ENCODE measurements at places on chromosomes 7 and 10. TPM values are rescaled to one million over a fixed set of nuclear protein-coding genes. Genes with fewer than 3 reads are reported as not detected.

SFTPA1 gene
- polyA plus RNA-seq: not detected

FGFBP3 gene
- polyA plus RNA-seq: 4.6 TPM

AKR1C8 gene
- not detected for polyA plus RNA-seq

AKR1C4 gene
- polyA plus RNA-seq: not detected

SPDYE16 gene
- not detected for polyA plus RNA-seq

MLXIPL gene
- 4.0 TPM for polyA plus RNA-seq

CFAP58 gene
- 0.37 TPM for polyA plus RNA-seq

FANK1 gene
- polyA plus RNA-seq: 1.2 TPM

ATP6V0E2 gene
- polyA plus RNA-seq: 390 TPM

LBX1 gene
- polyA plus RNA-seq: not detected

CALY gene
- polyA plus RNA-seq: 52.8 TPM

ORC5 gene
- 7.9 TPM for polyA plus RNA-seq

PLXNA4 gene
- 3.6 TPM for polyA plus RNA-seq

SLC26A3 gene
- not detected for polyA plus RNA-seq

SEMA3A gene
- 0.25 TPM for polyA plus RNA-seq

HOXA6 gene
- polyA plus RNA-seq: 14.9 TPM

HOXA11 gene
- 20.1 TPM for polyA plus RNA-seq

CALML5 gene
- not detected for polyA plus RNA-seq

OR13A1 gene
- not detected for polyA plus RNA-seq

LIPJ gene
- not detected for polyA plus RNA-seq

SRRM3 gene
- polyA plus RNA-seq: 20.5 TPM

TRIM50 gene
- 0.34 TPM for polyA plus RNA-seq

APBB1IP gene
- polyA plus RNA-seq: 1.9 TPM

CAMK2B gene
- 88.4 TPM for polyA plus RNA-seq

FRMD4A gene
- polyA plus RNA-seq: 23.0 TPM

LRRN3 gene
- 7.2 TPM for polyA plus RNA-seq

MKRN1 gene
- 189 TPM for polyA plus RNA-seq

NKX1-2 gene
- 0.08 TPM for polyA plus RNA-seq

GFRA1 gene
- 1.6 TPM for polyA plus RNA-seq

SORBS1 gene
- 21.1 TPM for polyA plus RNA-seq

MMD2 gene
- polyA plus RNA-seq: 6.3 TPM

HOXA10 gene
- 62.0 TPM for polyA plus RNA-seq

FAM25G gene
- not detected for polyA plus RNA-seq

GNAI1 gene
- 37.4 TPM for polyA plus RNA-seq

ZNF467 gene
- 9.1 TPM for polyA plus RNA-seq

LEP gene
- not detected for polyA plus RNA-seq

C7orf57 gene
- polyA plus RNA-seq: not detected

FAM25C gene
- polyA plus RNA-seq: not detected

ARHGEF5 gene
- 6.1 TPM for polyA plus RNA-seq

GIMAP7 gene
- polyA plus RNA-seq: 2.2 TPM

ZNF438 gene
- polyA plus RNA-seq: 6.9 TPM

HTR7 gene
- polyA plus RNA-seq: not detected

TBXAS1 gene
- 3.7 TPM for polyA plus RNA-seq

Data from brain (organoid and tissue), 16 donors.